NCI-H2171 (cell line): ENCODE measurements at places on chromosomes 7 and 10.

GRCh38 chr7:115198143-115198542 is 276.2 kb downstream of the MDFIC start:
- DNase-seq: no peak

DNA sequence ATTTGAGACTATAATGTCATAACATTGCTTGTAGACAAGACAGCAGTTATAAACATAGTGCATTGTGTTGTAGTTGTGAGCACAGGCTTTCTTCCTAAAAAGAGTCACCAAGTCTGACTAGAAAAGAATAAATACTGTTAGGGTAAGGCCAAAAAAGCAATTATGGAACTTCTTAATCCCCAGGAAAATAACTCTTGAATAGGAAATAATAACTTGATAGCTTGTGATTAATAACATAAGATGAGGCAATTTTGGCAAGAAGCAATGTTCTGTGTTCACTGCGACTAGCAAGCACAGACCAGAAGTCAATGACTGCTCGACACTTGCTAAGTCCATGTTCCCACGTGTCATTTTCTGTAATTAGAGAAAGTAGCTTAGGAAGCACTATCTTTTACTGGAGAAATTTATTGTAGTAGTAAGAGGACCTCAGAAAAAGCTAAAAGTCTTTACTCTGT is 97.1 kb downstream of the AGMO start:
- DNase-seq: no peak

- DNase-seq: no peak
These were observed 5.0 kb downstream of the NDUFA5 start for GRCh38 chr7:123552641-123553040.

- DNase-seq: no peak
These were observed 91.6 kb downstream of the HYCC1 start for GRCh38 chr7:22922307-22922706.

- DNase-seq: peak; percentile 28
These were observed 165.6 kb upstream of the KMT2E start for GRCh38 chr7:104848138-104848990.

- no peak for DNase-seq
These were observed 67.0 kb upstream of the CFAP46 start for GRCh38 chr10:133009218-133009950.

DNA sequence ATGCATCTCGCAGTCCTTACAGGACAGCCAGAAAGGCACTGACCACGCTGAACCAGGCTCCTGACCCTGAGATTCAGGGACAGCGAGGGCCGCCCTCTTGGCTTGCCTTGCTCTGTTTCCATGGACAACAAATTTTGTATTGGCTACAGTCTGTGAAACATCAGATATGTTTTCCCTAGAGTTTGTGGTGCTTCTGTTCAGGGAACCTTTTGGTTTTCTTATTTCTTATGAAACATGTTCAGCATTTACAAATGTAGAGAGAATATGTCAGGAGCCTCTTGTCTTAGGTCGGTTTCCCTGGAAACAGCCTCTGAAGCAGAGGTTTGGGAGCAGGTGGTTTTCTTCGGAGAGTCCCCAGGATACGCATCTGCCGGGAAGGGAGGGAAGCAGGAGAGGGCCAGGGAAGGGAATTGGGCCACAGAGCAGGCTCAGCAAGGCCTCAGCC is 260.1 kb downstream of the CCDC3 start:
- DNase-seq: no peak

DNA sequence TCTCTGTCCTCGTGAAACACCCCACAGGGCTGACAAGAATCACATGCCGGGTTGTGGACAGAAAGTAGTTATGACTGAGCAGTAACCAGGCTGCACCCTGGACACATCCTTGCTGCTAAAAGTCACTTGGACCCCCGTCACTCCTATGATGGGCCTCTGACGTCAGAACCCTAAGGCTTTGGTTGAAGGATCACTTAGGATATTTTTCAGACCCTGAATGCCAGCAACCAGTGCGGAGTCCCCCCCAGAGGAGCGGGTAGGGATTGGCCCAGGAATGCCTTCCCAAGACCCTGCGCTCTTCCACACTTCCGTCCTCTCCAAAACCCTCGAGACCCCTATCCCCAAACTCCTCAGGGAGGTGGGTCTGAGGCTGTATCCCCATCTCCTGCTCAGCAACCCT is 52.1 kb downstream of the CFAP46 start:
- DNase-seq: no peak

DNA sequence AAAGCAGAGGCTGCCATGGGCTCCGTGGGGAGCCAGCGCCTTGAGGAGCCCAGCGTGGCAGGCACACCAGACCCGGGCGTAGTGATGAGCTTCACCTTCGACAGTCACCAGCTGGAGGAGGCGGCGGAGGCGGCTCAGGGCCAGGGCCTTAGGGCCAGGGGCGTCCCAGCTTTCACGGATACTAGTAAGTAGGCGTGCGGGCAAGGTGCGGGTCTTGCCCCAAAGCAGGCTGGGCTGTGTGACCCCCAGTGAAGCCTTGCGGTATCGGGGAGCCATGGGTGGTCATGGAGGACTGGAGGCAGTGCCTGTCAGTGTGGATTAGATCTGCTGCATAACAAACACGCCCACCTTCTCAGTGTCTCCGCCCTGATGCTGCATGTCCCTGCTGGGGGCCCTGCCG is 5.1 kb downstream of the SLC29A4 start:
- no peak for DNase-seq

GRCh38 chr10:103541616-103542015 is 48.1 kb downstream of the NEURL1 start:
- no peak for DNase-seq

GRCh38 chr10:124701881-124702656 is 42.1 kb downstream of the FAM53B start:
- no peak for DNase-seq

- no peak for DNase-seq
These were observed 137.9 kb upstream of the SEMA3E start for GRCh38 chr7:83786858-83787257.

- no peak for DNase-seq
These were observed 107.2 kb upstream of the IGFBP3 start for GRCh38 chr7:46028246-46028645.

- DNase-seq: no peak
These were observed 41.8 kb downstream of the PTPRZ1 start for GRCh38 chr7:121914676-121915279.

GRCh38 chr10:113397047-113397446 is 155.8 kb upstream of the HABP2 start:
- DNase-seq: no peak

DNA sequence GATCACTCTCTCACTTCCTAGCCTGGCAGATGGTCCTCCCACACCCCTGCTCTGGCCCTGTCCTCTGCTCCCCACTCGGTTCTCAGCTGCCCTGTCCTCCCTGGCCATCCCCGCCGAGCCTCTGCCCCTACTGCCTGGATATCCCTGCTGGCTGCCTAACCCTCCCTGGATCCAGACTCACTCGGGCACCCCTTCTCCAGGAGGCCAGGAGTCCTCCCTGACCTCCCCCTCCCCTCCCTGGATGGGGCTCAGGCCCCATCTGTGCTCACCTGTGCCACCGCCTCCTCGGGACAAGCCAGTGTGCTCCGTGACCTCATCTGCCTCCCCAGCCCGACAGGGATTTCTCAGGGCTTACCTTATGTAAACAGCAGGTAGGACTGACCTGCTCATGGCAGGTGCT is 406.1 kb downstream of the TCERG1L start:
- no peak for DNase-seq

DNA sequence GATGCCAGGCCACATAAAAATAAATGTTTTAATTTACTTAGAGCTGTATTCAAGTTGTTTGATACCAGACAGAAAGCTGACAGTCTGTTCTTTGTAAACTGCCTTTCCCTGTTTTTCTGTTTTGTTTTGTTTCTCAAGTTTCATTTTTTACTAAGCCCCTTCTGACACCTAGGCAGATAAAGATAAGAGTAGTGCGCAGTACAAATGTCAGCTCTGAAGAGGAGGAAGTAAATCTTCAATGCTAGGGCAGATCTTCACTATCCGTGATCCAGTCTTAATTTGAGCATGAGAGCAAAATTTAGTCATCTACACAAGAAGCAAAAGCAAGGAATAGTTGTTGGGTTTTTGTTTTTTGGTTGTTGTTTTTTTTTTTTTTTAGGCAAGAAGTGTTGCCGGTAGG is 27.3 kb downstream of the MTURN start:
- DNase-seq: no peak
